ENCODE measurements at places on chromosomes 16 and 17.

DNA sequence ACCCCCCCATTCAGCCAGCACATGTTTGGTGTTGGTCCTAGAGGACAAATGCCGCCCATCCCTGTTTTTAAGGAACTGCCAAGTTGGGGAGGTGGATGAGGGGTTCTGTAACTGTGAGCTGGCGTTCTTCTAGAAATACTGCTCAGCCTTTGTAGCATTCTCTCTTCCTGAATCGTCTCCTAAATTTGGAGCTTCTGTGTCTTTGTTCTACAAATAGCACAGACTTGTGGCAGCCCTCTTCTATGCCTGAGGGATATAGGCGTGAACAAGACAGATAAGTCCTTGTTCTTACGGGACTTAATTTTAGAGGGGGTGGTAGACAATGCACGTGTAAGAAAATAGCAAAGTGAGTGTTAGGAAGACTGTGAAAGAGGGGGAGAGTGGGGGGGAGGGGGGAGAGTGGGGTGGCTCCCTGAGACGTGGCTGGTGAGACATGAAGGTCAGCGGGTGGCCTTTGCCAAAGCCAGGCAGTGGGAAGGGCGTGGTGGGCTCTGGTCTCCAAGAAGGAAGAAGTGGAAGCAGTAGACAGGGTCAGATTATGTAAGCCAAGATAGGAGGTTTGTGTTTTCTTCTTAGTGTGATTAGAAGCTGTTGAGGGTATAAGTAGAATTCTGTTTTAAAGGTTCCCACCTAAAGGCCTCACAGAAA, 9.9 kb downstream of the MFSD11 start:
- no peak for DNase-seq

- no peak for DNase-seq
Measured at GRCh38 chr17:68794636-68795434, 160.4 kb downstream of the ABCA8 start.

GRCh38 chr17:50151937-50152547, 1.6 kb upstream of the PPP1R9B start:
- DNase-seq = peak; percentile 94

- DNase-seq = no peak
Measured at GRCh38 chr17:36027761-36028160, 10.0 kb upstream of the CCL23 start.

DNA sequence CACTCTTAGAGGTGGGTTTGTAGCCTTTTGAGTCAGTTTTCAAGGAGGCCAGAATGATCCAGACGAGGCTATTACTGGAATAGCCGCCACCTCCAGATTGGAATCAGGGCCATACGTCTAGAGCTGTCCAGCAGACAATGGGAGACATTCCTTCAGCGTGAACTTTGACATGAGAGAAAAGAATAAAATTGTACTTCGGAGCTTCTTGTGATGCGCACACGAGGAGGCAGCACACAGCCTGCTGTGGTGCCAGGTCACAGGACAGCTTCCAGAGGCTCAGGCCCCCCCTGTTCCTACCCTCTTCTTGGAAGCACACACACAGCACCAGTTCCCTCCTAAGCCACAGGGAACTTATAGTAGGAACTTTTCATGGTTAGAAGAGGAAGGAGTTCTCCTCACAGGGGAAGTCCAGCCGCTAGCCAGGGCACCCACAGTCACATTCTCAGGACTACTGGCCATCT, 81.0 kb downstream of the VPS53 start:
- DNase-seq = no peak

GRCh38 chr16:23668873-23669272, 9.8 kb upstream of the PLK1 start:
- DNase-seq = no peak

GRCh38 chr16:66925322-66925840, at the start of gene RRAD:
Gene RRAD, minus strand, starts transcription at chr16:66925535. Its CDS starts 356 bp downstream, at chr16:66925179.
- peak; percentile 62 for DNase-seq

- no peak for DNase-seq
Measured at GRCh38 chr16:24745791-24746190, 16.3 kb downstream of the TNRC6A start.

- no peak for DNase-seq
Measured at GRCh38 chr17:60874772-60875171, 197.1 kb downstream of the BCAS3 start.

GRCh38 chr17:29252101-29252791, 5.6 kb downstream of the CRYBA1 start:
- no peak for DNase-seq

DNA sequence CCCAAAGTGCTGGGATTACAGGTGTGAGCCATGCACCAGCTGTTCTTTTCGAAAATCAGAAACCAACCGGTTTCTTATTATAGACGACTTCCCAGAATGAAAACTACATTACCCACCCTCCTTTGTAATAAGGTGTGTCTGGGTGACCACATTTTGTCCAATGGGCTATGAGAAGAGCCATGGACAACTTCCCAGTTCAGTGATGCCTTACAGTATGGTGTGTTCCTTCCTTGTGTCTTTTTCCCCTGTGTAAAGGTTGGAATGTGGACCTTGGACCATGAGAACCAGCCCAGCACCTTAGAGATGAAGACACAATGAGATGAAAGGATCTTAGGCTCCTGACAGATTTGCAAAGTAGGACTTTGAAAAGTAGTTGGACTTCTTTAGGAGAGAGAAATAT, 85.0 kb upstream of the ATF7IP2 start:
- no peak for DNase-seq

GRCh38 chr16:58510097-58510775, 5.1 kb upstream of the SETD6 start:
- no peak for DNase-seq

GRCh38 chr16:62018301-62019060, 17.8 kb downstream of the CDH8 start:
- no peak for DNase-seq

DNA sequence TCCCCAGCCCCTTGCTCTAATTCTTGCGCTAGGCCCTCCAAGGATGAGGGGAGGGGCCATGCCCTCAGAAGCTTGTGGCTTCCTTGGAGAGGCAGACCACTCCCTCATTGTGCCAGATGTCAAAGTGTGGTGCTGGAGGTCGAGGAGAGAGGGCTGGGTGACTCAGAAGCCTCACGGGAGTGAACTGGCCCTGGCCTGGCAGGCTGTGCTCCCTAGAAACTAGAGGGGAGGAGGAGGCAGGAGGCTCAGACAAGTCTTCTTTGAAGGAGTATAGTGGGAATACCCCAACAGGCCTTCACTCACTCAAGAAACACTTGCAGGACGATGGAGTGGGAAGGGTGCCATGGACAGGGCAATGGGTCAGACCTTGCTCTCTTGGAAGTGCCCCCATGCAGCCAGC, 18.5 kb downstream of the ANKRD40 start:
- peak; percentile 66 for DNase-seq

DNA sequence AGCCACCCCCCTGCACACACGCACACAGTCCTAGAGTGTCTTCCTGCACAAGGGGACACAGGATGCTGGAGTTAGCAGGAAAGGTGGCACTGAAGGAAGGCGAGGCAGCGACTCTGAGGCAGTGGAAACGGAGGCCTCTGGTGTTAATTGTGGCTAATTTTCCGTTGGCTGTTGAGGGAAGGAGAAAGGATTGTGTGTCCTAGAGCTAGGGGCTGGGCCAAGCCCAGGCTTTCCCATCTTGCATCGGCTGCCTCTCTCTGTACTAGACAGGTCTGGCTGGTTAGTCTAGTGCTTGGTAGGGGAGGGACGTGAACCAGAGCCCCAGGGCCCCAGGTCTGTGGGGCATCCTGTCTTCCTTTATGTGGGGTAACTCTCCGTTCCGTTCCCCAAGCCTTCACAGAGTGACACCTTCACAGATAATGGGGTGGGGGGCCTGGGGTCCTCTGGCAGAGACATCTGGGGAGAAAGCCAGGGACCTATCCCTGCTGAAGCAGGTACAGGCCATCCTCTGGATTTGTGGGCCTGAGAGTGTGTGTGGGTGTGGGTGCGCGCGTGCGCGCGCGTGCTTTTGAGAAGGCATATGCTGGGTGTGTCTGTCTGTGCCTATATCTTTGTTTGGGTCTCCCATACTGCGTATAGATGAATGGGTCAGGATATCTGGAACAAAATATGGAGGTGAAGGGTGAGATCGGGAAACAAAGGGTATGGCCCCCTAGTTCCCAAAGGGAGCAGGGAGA, at the start of gene CHD3:
CHD3 (plus strand) TSS at position 606 of the 737 bp plus-strand sequence. CDS start 212 bp downstream, outside the sequence.
- DNase-seq = no peak

DNA sequence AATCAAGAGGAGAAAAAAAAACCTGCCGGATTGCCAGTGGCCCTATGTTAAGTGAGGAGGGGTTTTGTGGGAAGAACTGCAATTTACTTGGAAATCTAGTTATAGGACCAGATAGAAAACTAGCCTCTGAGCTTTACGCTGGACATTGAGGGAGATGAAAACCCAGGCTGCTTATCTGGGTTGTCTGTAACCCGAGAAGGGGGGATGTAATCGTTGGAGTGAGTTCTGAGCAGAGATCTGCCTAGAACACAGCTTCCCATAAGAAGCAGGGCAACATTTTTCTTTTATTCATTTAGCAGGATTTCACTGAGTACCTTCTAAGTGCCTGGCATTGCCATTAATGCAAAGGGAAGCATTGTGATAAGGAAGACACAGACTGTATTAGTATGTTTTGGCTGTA, 70.6 kb downstream of the KATNIP start:
- no peak for DNase-seq

DNA sequence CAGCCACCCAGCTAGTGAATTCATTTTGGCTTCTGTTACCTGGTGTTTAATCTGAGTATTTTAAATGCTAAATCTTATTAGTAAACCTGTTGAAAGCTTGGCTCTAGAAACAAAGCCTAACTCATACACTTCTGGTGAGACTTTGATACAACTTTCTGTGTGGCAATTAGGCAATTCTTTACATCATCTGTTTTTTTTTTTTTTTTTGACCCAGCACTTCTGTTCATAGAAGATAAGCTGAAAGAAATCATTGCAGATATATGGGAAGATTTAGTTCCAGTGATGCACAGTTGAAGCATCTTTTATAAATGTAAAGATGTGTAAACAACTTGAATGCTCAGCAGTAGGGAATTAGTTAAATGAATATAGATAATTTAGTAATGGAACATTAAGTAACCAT, 21.7 kb upstream of the ABCC11 start:
- DNase-seq = no peak

DNA sequence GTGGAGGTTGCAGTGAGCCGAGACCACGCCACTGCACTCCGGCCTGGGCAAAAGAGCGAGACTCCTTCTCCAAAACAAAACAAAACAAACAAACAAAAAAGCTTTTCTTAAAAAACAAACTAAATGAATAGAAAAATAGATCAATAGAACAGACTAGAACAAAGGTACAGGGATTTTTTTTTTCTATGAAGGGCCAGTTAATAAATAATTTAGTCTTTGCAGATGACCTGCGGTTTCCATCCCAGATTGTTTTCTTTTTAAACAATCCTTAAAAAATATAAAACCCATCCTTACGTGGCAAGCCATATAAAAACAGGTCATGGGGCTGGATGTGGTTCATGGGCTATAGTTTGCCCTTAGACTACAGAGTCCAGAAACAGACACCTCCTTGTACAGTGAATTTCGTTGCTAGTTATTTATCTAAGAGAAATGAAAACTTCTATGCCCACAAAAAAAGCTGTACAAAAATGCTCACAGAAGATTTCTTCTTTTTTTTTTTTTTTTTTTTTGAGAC, 45.4 kb downstream of the CREBBP start:
- no peak for DNase-seq

DNA sequence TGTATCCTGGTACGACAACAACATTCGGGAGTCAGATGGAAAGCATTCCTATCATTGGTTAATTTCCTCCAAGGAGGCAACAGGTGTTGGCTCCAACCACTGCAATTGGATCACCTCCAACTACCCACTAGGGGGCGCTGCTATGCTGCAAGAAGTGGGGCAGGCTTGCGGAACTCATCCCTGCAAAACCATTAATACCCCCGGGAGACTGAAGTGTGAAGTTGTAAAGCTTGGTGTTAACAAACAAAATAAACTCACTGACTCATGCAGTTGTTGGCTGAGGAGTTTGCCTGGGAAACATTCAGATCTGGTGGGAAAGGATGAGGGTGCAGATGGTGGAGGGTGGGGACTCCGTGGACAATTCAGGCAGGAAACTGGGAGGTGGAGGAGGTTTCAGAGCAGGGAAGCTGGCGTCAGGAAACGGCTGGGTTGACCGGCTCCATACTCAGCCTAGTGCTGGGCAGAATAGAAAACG, 84.9 kb downstream of the HS3ST2 start:
- peak; percentile 87 for DNase-seq

GRCh38 chr17:56347639-56348038, 194.4 kb downstream of the ANKFN1 start:
- no peak for DNase-seq

- no peak for DNase-seq
Measured at GRCh38 chr17:82517230-82517865, 2.2 kb upstream of the FOXK2 start.

GRCh38 chr17:40540448-40540847, 24.8 kb downstream of the CCR7 start:
- no peak for DNase-seq

GRCh38 chr17:72405662-72406230, 284.9 kb downstream of the SOX9 start:
- DNase-seq = no peak

DNA sequence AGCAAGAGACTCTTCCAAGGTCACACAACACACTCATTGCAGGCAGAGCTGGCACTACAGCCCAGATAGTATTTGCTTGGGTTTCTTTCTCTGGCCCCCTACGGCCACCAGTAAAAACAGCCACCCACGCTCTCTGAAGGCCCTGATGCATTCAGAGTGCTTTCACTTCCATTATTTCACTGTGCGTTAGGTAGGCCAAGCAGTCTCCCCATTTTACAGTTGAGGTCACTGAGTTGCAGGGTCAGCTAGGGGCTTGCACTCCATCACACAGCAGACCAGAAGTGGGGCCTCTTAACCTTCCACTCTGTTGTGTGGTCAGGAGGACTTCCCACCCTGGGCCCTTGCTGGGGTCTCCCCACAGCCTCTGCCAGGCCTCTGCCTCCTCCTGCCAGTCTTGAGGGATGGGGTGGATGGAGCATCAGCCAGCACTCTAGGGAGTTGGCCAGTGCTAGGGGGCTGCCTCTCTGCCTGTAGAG, 2.5 kb downstream of the TBX21 start:
- peak; percentile 45 for DNase-seq

DNA sequence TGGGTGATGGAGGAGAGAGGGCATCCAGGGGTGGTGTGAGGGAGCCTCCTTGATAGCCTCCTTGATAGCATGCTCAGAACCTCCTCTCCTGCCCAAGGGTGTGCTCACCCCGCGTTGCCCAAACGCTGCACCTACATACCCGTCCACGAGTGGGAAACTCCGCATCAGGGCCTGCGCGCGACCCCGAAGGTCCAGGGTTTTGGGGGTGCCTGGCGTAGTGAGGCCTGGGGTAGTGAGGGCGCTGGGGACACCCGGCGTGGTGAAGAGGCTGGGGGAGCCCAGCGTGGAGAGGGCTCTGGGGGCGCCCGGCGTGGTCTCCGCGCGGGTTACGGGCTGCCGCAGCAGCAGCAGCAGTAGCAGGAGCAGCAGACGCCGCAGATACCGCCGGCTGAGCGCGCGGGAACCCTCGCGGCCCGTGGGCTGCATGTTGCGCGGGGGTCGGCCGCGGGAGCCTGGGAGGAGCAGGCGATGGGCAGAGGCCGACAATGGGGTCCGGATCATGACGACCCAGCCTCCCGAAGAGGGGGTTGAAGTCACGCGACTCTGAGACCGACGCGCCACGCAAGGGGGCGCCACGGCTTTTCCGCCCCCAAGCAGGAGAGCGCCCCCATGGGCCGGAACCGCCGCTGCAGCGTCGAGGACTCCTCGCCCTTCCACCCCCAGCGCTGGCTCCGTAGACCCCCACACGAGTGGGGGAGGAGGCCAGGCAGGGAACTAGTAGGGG, at the start of gene DPEP3:
DPEP3 (minus strand) TSS at position 545 of the 724 bp plus-strand sequence; CDS start at position 426, 119 bp downstream.
- no peak for DNase-seq
